ENCODE measurements at places on chromosomes 2 and 18. TPM values are rescaled to one million over a fixed set of nuclear protein-coding genes. Genes with fewer than 3 reads are reported as not detected.

DNA sequence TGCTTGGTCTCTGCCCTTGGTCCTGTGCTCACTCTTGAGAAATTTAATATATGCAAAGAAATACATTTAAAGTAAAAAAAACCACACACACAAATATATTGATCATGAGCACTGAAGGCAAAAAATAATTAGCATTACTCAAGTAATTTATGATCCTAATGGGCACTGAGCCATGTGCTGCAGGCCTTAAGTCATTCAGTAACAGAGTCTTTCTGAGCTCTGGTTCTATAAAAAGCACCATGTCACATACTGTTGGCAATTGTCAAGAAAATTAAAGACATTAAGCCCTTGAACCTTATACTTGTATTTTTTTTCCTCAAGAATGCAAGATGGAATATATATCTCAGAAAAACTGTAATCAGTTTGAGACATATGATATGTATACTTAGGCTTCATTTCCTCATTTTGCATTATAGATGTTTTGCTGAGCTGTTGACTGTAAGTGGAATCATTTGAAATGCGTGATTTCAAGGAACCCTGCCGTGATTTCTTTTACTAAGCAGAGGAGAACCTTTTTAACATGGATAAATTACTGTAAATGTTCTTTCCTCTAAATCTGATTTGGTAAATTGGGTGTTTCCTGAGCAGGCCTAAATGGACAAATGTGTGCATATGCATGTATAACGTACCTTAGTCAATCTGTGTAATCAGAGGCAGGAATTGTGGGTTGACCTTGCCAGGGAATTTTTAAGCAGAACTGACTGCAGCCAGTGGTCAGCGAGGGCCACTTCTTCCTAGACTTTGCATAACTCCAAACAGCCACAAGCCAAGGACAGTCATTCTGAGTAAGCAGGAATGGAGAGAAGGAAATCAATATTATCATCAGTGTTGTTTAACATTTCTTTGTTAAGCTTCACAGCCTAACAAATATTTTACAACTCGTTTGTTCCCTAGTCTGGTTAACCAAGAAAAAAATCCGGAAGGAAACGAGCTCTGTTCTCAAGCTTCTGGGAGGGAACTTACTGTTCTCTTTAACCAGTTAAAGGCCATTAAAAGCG, 191.5 kb upstream of the ATP5MC3 start:
- DNase-seq = no peak
- no peak overlapping the region for H3K27ac ChIP-seq
- H3K36me3 ChIP-seq = no peaks in the 10 kb centered on the region
- no peaks in the 10 kb centered on the region for H3K27me3 ChIP-seq
- H3K4me3 ChIP-seq = no peak overlapping the region

DNA sequence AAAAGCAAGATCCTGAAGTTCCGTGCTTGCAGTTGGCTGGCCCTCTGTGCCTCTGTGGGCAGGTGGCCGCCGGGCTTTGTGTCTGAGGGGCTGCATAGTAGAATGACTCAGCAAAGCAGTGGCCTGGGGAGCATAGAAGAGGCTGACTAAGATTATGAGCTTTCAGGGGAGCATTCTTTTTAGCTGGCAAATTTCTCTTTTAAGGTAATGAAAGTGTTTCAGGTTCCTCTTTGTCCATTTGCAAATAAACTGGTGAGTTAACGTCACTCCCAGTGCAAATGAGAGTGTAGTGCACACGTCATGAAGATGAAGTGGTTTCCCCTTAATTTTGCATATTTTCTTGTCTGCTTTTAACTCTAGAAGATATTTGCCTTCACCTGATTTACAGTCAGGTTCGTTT, 98.6 kb downstream of the BCL2L11 start:
- H3K4me1 ChIP-seq = no peaks in the 10 kb centered on the region
- H3K27me3 ChIP-seq = no peaks in the 10 kb centered on the region
- no peak overlapping the region for H3K27ac ChIP-seq
- no peaks in the 10 kb centered on the region for H3K36me3 ChIP-seq

- H3K4me1 ChIP-seq = peaks cover 28% of the 10 kb centered on the region
- no peaks in the 10 kb centered on the region for H3K27me3 ChIP-seq
- no peaks in the 10 kb centered on the region for H3K36me3 ChIP-seq
- no peak overlapping the region for H3K27ac ChIP-seq
- no peak for DNase-seq
- H3K4me3 ChIP-seq = no peak overlapping the region
Observed at GRCh38 chr2:177284531-177284930, 20.0 kb upstream of the NFE2L2 start.

DNA sequence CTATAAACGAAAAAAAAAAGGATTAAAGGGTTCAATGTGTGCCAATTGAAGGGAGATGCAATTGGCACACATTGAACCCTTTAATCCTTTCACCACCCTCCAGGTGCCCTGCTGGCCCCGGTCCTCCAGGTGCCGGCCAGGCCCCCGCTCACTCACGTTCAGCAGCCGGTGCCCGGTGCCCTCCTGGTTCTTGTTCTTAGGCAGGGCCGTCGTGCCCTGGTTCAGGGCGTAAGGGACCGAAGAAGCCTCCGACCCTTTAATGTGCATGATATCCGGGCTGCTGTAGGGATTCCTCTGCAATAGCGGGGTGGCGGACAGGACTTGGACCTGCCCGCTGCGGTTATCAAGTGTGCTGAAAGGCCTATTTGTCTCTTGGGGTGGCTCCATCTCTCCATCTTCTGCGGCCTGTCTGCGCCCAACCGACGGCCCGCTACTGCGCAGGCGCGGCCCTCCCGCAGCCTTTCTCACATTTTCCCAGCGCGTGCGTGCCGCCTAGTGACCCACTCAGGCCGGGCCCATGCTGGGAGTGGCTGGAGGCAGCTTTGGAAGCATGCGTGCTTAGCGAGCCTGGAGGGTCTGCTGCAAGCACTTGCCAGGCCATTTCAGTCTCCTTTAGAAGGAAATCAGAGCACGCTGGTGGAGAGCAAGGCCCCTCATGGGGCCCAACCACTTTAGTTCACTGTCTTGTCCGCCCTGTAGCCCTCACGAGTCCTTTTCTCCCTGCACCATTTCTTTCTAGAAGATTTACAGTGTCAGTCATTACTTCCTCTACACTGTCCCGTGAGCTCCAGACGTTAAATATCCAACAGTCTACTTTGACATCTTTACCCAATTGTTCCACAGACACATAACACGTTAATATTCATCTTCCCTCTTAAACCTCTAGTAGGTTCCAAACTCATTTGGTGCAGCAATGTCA, 24.3 kb downstream of the TMEM237 start:
- H3K27me3 ChIP-seq = no peaks in the 10 kb centered on the region
- peak overlapping the region; percentile 13 for H3K4me3 ChIP-seq
- H3K27ac ChIP-seq = no peak overlapping the region

- H3K36me3 ChIP-seq = no peaks in the 10 kb centered on the region
- no peaks in the 10 kb centered on the region for H3K27me3 ChIP-seq
- DNase-seq = peak; percentile 19
- no peaks in the 10 kb centered on the region for H3K4me1 ChIP-seq
- H3K4me3 ChIP-seq = no peak overlapping the region
Observed at GRCh38 chr18:54149078-54149697, 75.3 kb downstream of the MBD2 start.

GRCh38 chr2:105287692-105288091, 41.8 kb downstream of the TGFBRAP1 start:
- H3K27me3 ChIP-seq = no peaks in the 10 kb centered on the region
- H3K4me3 ChIP-seq = no peak overlapping the region
- peak; percentile 22 for DNase-seq
- no peak overlapping the region for H3K27ac ChIP-seq
- peaks cover 93% of the 10 kb centered on the region for H3K36me3 ChIP-seq
- H3K4me1 ChIP-seq = no peaks in the 10 kb centered on the region

DNA sequence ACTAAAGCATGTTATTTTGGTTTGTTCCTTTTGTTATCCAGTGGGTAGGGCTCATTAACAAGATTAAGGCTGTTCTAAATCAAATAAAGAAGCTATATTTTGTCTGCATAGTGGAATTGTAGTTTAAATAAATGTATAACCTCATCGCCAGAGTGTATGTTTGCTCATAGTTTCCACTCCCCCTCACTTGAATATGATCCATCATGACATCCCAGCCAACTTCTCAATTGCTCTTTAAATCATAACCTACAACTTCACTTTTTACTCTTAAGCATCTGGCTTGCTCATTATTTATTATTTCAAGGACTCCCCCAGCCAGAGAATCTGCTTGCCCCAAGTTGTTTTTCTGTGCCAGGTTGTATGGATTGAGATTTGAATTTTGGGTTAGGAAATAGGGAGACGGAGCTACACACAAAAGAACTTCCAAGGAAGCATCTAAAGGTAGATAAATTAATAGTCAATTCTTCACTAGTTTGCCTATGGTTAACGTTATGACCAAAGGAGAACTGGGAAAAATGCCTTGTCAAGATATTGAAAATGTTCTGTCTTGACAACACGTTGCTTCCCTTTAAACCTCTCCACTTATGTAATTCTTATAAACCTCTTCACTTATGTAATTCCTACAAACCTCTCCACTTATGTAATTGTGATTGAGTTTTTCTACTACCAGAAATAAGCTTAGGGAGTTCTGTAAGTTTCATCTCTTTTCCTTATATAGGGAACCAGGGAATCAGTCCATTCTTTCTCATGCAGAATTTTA, 55.4 kb upstream of the UPP2 start:
- H3K27me3 ChIP-seq = no peaks in the 10 kb centered on the region
- DNase-seq = no peak
- H3K4me1 ChIP-seq = no peaks in the 10 kb centered on the region
- no peak overlapping the region for H3K27ac ChIP-seq
- no peaks in the 10 kb centered on the region for H3K36me3 ChIP-seq

GRCh38 chr2:178331474-178332432, 119.2 kb downstream of the PRKRA start:
- H3K27ac ChIP-seq = peak overlapping the region; percentile 62
- H3K27me3 ChIP-seq = no peaks in the 10 kb centered on the region
- peaks cover 67% of the 10 kb centered on the region for H3K36me3 ChIP-seq
- H3K4me1 ChIP-seq = peaks cover 28% of the 10 kb centered on the region
- H3K4me3 ChIP-seq = no peak overlapping the region

- H3K27ac ChIP-seq = no peak overlapping the region
- H3K36me3 ChIP-seq = no peaks in the 10 kb centered on the region
Observed at GRCh38 chr2:26925100-26925791, 45.2 kb upstream of the MAPRE3 start.

DNA sequence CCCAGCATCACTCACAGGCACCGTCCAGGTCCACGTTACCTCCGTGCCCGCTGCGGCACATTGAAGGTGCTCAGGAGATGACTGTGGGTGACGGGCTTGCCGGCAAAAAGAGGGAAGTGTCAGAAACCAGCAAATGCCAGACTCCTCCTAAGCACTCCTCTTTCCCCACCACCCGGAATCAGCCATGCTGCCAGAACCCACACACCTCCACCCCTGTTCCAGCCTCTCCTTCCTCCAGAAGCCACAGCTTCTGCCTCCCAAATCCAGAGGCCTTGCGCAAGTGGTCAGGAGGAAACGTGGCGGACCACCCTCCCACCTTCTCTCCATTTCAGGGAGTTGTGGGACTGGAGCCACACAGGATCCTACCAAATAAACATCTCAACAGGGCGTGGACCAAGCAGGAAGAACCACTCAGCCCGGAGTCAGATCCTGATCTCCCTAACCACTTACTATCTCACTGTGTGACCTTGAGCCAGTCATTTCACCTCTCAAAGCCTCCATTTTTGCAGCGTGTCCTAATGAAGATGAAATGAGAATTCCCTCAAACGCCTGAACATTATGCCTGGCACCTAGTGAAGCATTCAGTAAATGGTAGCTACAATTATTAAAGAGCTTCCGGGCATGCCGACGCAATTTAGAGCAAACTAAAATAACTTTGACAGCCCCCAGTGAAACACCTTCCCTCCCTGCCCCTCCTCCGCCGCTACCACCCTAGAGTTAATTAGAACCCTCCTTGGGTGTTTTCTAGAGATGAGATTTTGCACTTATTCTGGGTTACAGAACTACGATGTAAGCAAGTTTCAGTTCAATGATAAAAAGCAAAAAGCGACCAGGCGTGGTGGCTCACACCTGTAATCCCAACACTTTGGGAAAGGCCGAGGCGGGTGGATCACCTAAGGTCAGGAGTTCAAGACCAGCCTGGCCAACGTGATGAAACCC, 32.9 kb downstream of the SMAD7 start:
- H3K27ac ChIP-seq = no peak overlapping the region
- no peak overlapping the region for H3K4me3 ChIP-seq
- H3K4me1 ChIP-seq = peaks cover 9% of the 10 kb centered on the region
- no peak for DNase-seq

DNA sequence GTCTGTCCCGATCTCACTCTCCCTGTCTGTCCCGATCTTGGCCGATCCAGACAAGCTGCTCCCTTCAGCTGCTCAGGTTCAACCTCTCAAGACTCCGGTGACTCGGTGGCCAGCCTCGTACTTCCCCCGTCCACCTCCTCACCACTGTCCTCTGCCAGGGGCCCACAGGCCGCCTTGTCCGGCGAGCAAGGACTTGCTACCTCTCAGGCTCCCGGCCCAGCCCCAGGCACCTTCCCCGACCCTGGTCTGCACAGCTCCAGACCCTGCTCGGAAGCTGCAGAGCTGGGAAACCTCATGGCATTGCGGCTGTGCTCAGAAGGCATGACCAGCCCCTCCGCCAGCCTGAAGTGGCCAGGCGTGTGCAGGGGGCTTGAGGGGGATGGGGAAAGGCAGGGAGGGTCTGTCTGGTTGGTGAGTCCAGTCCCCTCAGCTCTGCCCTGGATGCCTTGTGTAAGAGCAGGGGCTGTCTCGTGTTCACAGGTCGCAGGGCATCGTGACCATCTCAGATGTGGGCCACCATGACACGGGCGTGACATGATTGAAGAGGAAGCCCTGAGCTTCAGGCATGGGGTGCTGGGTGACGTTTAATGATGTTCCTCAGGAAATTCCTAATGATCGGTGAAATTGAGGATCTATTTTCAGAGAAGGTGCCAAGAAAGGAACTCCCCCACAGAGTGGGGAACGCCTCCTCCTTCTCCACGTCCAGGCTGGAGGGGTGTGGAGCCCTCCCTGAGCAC, 121.2 kb upstream of the CTDP1 start:
- H3K4me1 ChIP-seq = no peaks in the 10 kb centered on the region
- H3K27ac ChIP-seq = no peak overlapping the region
- no peak overlapping the region for H3K4me3 ChIP-seq
- DNase-seq = no peak
- H3K36me3 ChIP-seq = no peaks in the 10 kb centered on the region
- H3K27me3 ChIP-seq = no peaks in the 10 kb centered on the region

DNA sequence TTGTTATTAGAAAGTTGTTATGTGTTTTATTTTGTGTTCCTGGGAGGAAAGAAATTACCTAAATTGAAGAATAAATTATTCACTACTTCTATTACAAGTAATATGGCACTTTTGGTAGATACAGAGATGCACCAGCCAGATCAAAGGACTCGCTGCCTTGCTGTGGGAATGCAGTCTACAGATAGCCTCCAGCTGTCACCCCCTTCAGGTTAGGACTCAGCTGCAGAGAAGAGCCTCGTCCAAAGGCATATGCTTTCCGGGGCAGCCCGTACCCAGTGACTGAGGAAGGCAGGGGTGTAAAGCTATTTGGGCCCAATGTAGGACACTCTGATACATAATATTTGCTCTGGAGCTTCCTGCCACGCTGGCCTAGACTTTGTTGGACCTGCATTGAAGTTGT, 90.2 kb downstream of the CCDC148 start:
- no peak overlapping the region for H3K4me3 ChIP-seq
- H3K36me3 ChIP-seq = no peaks in the 10 kb centered on the region
- no peaks in the 10 kb centered on the region for H3K27me3 ChIP-seq
- DNase-seq = no peak

UGT1A5 gene
- not detected for polyA plus RNA-seq

DUSP2 gene
- 3.1 TPM for polyA plus RNA-seq

CREG2 gene
- 0.04 TPM for polyA plus RNA-seq

RTP5 gene
- not detected for polyA plus RNA-seq

GAREM2 gene
- polyA plus RNA-seq = 0.51 TPM

FSIP2 gene
- 0.01 TPM for polyA plus RNA-seq

SCN7A gene
- 2.0 TPM for polyA plus RNA-seq

GPR45 gene
- polyA plus RNA-seq = not detected

MAL gene
- 1.5 TPM for polyA plus RNA-seq

All from psoas muscle (tissue), 8 donors.